ENCODE measurements at places on chromosomes 7 and 10.

- DNase-seq: no peak
Measured at GRCh38 chr7:33050535-33051318, 11.8 kb downstream of the NT5C3A start.

- DNase-seq: no peak
Measured at GRCh38 chr7:2632733-2633537, 1.1 kb downstream of the TTYH3 start.

DNA sequence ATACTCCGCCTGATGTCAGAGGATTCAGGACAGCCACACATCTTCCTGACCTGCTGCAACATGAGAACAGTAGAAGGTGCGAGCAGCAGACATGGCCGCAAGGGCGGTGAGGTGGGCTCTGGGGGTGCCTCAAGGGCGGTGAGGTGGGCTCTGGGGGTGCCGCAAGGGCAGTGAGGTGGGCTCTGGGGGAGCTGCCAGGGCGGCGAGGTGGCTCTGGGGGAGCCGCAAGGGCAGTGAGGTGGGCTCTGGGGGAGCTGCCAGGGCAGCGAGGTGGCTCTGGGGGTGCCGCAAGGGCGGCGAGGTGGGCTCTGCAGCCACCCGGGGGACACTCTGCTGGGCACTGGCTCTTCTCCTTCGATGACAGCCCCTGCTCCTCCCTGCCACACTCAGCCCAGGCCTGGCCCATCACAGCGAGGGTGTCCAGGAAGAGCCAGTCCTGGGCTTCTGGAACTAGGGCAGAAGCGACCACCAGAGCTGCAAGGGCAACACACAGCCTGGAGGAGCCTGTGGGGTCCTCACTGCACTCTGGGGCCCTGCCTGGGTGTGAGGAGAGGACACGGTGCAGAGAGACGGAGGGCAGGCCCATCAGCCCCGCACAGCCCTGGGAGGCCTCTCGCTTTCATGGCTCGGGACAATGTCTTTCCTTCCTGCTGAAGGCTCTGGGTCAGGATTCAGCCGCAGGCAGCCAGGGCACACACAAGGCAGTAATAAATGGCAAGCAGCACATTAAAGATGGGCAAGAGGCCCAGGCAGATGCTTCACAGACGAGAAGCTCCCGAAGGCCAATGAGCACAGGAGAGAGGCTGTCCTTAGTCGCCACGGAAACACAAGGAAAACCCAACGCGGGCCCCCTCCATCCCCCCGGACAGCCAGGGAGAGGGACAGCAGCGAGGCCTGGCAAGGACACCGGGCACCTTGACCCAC, 42.5 kb downstream of the STK32C start:
- no peak for DNase-seq

- no peak for DNase-seq
Measured at GRCh38 chr7:152931633-152932032, 172.1 kb downstream of the ACTR3B start.

GRCh38 chr10:103818765-103819374, 36.5 kb downstream of the SH3PXD2A start:
- DNase-seq: no peak

DNA sequence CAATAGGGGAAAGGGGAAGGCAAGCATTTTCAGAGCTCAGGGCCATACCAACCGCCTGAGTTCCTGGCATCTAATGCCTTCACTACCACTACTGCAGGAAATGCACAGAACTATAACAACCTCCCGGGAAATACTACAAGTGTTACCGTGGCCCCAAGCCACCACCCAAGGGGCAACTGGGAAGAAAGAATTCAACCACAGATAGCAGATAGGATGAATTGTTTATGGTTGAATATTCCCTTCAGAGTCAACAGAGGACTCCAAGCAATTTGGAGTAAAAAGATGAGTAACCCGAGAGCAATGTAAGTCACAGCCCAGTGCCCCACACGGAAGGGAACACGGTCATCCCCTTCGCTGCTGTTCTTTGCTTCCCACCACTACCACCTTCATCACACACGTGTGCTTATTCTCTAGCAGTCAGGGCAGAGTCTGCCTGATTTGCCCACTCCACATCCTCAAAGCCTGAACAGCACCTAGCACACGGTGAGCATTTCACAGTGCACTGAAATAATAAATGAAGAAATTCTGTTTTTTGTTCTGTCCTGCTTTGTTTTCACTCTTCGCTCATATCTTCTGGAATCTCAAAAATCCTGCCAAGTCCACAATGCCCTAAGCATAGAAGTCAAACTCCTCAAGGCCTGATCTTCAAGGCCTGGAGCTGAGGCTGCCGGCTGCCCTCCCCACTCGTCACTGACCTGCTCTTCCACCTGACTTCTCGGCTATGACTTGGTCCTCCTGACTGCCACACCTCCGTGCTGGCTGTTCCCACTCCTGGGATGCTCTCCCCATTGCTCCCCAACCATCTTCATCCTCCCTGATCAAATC, 221.1 kb downstream of the KCNMA1 start:
- DNase-seq: no peak

- DNase-seq: no peak
Measured at GRCh38 chr10:124653811-124654651, 90.1 kb downstream of the FAM53B start.
